Nephron progenitor cell (in vitro differentiated cells): ENCODE measurements at places on chromosomes 1 and 21.
A peak's percentile ranks its signal among the peaks of the same experiment; 100 is the strongest.

DNA sequence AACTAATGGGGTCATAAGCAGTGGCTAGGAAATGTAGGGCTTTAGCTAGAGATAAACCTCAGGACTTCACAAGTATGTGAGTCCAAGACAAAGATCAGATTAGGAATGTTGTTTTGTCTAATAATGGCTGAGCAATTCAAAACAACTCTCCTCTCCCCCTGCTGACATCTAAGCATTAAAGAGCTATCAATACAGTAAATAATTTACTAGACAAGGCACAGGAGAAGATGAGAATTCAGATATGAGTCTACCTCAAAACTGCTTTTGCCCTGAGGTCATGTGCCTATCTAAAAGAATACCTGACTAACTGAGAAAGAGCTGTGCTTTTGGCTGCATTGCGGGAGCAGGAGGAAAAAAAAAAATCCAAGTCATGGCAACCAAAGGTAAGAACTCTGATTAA lies 86.8 kb downstream of the SPATA17 start:
- no peaks in the 10 kb centered on the region for H3K36me3 ChIP-seq
- no peak overlapping the region for H3K27ac ChIP-seq
- no peaks in the 10 kb centered on the region for H3K27me3 ChIP-seq
- no peak for DNase-seq
- no peak overlapping the region for H3K4me3 ChIP-seq

DNA sequence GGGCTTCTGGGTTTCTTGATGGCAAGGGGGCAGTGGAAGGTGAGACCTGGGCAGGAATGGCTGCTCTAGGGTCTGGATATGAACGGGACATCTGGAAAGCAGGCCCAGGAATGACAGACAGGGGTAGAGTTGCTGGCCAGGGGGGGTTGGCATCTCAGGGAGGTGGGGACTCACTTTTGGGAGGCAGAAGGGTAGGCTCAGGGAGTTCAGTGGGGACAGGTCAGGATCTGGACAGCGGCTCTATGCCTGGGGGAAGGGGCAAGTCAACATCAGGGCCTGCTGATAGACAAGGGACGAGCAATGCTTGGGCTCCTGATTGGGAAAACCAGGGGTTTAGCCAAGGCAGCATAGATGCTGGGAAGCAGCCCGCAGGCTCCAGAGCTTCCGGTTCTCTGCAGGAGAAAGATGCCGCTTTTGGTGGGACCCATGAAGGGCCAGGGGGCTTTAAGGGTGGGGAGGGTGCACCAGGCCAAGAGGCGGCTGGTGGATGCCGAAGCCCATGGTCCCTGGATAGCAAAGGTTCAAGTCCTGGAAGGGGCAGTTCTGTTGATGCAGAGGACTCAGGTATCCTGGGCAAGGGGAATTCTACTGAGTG lies 21.9 kb downstream of the IGFN1 start:
- no peak overlapping the region for H3K27ac ChIP-seq
- H3K4me3 ChIP-seq, result no peak overlapping the region
- DNase-seq, result no peak
- peaks cover 10% of the 10 kb centered on the region for H3K4me1 ChIP-seq
- H3K36me3 ChIP-seq, result no peaks in the 10 kb centered on the region

- no peaks in the 10 kb centered on the region for H3K36me3 ChIP-seq
- no peak overlapping the region for H3K4me3 ChIP-seq
- peaks cover 14% of the 10 kb centered on the region for H3K4me1 ChIP-seq
- H3K27me3 ChIP-seq, result peaks cover 19% of the 10 kb centered on the region
Observed at GRCh38 chr1:94039514-94039870, 81.5 kb downstream of the ABCA4 start.

- peak overlapping the region; percentile 99 for H3K27ac ChIP-seq
- H3K4me3 ChIP-seq, result peak overlapping the region; percentile 99
- peaks cover 69% of the 10 kb centered on the region for H3K4me1 ChIP-seq
- DNase-seq, result peak; percentile 20
- H3K36me3 ChIP-seq, result peaks cover 44% of the 10 kb centered on the region
Observed at GRCh38 chr1:145997016-145997717, 788 bp upstream of the TXNIP start.

DNA sequence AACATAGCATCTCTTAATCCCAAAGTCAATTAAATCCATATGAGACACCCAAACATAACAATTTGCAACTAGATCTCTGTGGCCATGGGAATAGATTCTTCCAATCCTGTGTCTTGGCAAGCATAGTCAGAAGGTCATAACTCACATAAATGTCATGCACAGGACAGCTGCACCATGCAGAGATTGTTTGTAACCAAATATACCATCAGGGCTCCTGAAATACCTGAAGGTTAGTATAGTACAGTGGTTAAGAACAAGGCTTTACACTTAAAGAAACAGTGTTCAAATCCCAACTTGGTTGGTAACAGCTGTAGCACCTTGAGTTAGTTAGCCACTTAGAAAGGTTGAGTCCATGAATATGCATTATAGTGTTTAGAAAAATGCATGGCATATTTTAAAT lies 82.6 kb upstream of the CCDC190 start:
- H3K4me3 ChIP-seq, result no peak overlapping the region
- H3K27me3 ChIP-seq, result no peaks in the 10 kb centered on the region
- no peak for DNase-seq
- H3K27ac ChIP-seq, result no peak overlapping the region
- H3K4me1 ChIP-seq, result peaks cover 28% of the 10 kb centered on the region
- no peaks in the 10 kb centered on the region for H3K36me3 ChIP-seq

DNA sequence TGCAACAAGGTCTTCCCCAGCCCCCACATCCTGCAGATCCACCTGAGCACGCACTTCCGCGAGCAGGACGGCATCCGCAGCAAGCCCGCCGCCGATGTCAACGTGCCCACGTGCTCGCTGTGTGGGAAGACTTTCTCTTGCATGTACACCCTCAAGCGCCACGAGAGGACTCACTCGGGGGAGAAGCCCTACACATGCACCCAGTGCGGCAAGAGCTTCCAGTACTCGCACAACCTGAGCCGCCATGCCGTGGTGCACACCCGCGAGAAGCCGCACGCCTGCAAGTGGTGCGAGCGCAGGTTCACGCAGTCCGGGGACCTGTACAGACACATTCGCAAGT lies 3.8 kb downstream of the ZBTB18 start:
- no peaks in the 10 kb centered on the region for H3K36me3 ChIP-seq
- no peak overlapping the region for H3K27ac ChIP-seq
- no peaks in the 10 kb centered on the region for H3K27me3 ChIP-seq
- H3K4me1 ChIP-seq, result peaks cover 22% of the 10 kb centered on the region
- DNase-seq, result no peak

GRCh38 chr1:192265516-192266173 lies 51.1 kb upstream of the RGS21 start:
- H3K27ac ChIP-seq, result no peak overlapping the region
- DNase-seq, result no peak
- H3K4me1 ChIP-seq, result no peaks in the 10 kb centered on the region
- H3K4me3 ChIP-seq, result no peak overlapping the region
- no peaks in the 10 kb centered on the region for H3K27me3 ChIP-seq
- H3K36me3 ChIP-seq, result no peaks in the 10 kb centered on the region

DNA sequence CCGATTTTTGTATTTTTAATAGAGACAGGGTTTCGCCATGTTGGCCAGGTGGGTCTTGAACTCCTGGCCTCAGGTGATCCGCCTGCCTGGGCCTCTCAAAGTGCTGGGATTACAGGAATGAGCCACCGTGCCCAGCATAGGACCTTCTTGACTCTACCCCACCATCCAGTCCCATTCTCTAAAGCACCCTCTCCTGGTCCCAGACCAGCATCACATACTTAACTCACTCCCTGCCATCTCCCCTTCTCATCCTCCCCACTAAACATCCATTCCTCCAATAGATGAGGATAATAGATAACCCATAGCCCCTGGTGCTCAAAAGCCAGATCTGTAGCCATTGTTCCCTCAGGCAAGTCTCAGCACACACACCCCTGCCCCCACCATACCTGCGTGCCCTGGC lies 2.1 kb downstream of the ENTREP3 start:
- no peaks in the 10 kb centered on the region for H3K27me3 ChIP-seq
- peak overlapping the region; percentile 83 for H3K27ac ChIP-seq
- peaks cover 51% of the 10 kb centered on the region for H3K4me1 ChIP-seq
- no peak for DNase-seq
- H3K36me3 ChIP-seq, result peaks cover 9% of the 10 kb centered on the region

- peaks cover 5% of the 10 kb centered on the region for H3K27me3 ChIP-seq
- no peak overlapping the region for H3K4me3 ChIP-seq
- no peak overlapping the region for H3K27ac ChIP-seq
Observed at GRCh38 chr1:216604771-216605170, 118.5 kb downstream of the ESRRG start.

DNA sequence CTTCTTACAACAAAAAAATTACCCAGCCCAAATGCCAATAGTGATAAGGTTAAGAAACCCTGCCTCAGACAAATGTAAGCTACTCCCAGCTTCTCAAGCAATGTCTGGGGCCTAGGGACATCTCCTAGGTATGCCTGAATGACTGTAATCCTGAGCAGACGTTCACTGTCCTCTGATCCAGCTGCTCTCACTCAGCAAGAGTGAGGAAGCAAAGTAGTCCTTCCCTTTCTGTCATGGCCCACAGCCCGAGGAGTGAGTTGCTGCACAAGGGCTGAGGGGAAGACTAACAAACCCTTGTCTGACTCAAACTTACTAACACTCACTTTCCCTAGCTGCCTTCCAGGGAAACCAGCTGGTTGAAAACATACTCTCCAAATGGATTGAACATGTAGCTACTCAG lies 124.9 kb upstream of the TNFSF4 start:
- no peaks in the 10 kb centered on the region for H3K36me3 ChIP-seq
- H3K27ac ChIP-seq, result no peak overlapping the region
- H3K4me1 ChIP-seq, result no peaks in the 10 kb centered on the region
- H3K4me3 ChIP-seq, result no peak overlapping the region

DNA sequence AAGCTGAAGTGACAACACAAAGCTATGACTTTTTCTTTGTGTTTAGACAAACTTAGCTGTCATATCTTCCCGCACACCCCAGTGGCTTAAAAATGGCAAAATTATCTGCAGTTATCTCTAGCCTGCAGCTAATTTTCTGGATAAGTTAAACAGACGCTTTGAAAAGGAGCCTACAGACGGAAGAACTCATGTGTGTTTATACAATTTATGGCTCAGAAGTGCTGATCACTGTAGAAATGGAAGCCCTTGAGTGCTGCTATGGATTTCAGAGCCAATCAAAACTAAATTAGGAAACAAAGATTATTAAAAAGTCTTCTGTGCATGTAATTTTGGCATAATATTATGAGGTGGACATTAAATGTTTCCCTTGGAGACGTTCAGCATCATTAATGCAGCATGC lies 11.6 kb downstream of the NTNG1 start:
- no peak overlapping the region for H3K4me3 ChIP-seq
- no peaks in the 10 kb centered on the region for H3K36me3 ChIP-seq
- no peak for DNase-seq
- H3K27ac ChIP-seq, result no peak overlapping the region

GRCh38 chr21:35510294-35510693 lies 461.2 kb upstream of the RUNX1 start:
- no peaks in the 10 kb centered on the region for H3K36me3 ChIP-seq
- peaks cover 8% of the 10 kb centered on the region for H3K27me3 ChIP-seq
- H3K27ac ChIP-seq, result no peak overlapping the region

- no peaks in the 10 kb centered on the region for H3K36me3 ChIP-seq
- no peak overlapping the region for H3K27ac ChIP-seq
- H3K4me1 ChIP-seq, result peaks cover 18% of the 10 kb centered on the region
Observed at GRCh38 chr1:83769594-83770318, 229.2 kb downstream of the TTLL7 start.

DNA sequence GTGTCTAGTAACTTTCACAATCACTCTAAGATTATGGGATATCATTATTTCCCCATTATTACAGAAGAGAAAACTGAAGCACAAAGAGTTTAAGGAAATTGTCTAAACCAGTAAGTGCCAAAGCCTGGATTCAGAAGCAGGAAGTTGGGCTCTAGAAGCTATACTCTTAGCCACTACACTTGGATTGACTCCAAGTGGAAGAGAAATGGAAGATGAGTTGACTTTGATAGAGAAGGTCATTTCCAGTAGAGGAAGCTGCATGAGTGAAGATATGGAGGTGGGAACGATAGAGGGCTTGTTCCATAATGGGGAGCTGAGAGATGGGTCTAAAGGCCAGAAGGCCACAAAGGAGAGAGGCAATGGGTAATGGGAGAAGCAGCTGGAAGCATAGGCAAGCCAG lies 11.7 kb upstream of the TDRD10 start:
- no peak overlapping the region for H3K27ac ChIP-seq
- H3K27me3 ChIP-seq, result peaks cover 12% of the 10 kb centered on the region
- H3K4me1 ChIP-seq, result peaks cover 51% of the 10 kb centered on the region
- no peaks in the 10 kb centered on the region for H3K36me3 ChIP-seq
- DNase-seq, result no peak

DNA sequence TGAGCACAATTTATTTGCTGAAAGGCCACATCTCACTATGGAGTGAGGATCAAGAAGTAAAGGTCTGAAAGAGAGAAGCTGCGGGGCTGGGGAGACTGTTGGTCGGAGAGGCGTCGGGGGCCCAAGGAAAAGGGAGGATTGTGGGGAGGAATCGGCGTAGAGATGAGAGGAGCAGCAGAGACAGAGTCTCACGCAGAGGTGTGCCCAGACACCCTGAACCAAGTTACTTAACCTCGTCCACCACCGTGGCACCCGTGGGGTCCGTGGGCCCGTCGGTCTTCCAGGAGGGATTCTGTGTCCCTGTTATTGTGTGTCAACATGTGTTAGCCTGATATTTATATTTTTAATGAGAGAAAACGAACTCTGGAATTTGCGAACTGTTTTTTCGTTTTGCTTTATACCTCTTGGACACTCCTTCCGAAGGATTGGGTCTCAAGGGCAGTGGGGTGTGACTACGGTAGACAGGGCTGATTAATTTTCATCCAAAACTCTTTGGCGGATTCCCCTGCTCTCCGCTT lies 3.8 kb upstream of the NBPF1 start:
- DNase-seq, result peak; percentile 52
- H3K36me3 ChIP-seq, result no peaks in the 10 kb centered on the region
- H3K4me1 ChIP-seq, result no peaks in the 10 kb centered on the region
- no peak overlapping the region for H3K4me3 ChIP-seq
- no peaks in the 10 kb centered on the region for H3K27me3 ChIP-seq

DNA sequence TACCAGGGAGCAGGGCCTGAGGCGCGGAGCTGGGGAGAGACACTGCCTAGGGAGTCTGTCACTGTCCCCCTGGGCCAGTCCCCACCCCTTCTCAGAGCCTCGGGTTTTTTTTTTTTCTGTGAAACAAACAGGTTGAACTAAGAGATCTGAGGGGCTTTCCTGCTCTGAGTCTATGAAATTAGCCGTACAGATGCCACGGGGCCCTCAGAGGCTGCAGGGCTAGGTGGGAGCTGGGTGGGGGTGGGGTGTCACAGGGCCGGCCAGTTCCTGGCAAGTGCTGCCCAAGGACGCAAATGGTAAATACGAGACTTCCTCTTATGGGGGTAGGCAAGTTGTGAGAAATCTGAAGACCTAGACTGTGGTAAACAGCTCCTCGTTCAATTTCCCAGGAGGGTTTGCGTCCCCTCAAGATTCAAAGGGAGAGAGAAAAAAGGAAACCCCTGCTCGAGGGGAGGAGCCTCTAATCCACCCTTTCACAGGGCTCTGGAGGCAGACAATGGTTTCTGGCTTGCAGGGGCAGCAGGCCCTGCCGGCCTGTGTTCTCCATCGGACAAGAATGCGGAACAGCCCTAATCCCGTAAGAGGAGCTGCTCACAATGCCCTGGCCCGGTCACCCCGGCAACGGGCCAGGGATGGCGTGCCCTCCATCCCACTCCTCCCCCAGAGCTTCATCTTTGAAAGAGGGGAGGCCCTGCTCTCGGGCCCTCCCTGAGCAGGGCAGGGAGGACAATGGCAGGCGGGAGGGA lies 7.8 kb downstream of the NUAK2 start:
- DNase-seq, result peak; percentile 62
- peak overlapping the region; percentile 70 for H3K4me3 ChIP-seq
- H3K27me3 ChIP-seq, result no peaks in the 10 kb centered on the region
- peaks cover 63% of the 10 kb centered on the region for H3K4me1 ChIP-seq
- peak overlapping the region; percentile 99 for H3K27ac ChIP-seq
- peaks cover 30% of the 10 kb centered on the region for H3K36me3 ChIP-seq

GRCh38 chr1:13809461-13810159 lies 109.6 kb downstream of the PRDM2 start:
- no peak for DNase-seq
- H3K27me3 ChIP-seq, result peaks cover 14% of the 10 kb centered on the region
- no peak overlapping the region for H3K4me3 ChIP-seq
- H3K27ac ChIP-seq, result no peak overlapping the region
- peaks cover 22% of the 10 kb centered on the region for H3K4me1 ChIP-seq
- H3K36me3 ChIP-seq, result no peaks in the 10 kb centered on the region
